ENCODE measurements at places on chromosomes 2 and 18.

GRCh38 chr2:161418715-161419637 lies 2.9 kb downstream of the TBR1 start:
- no peak for DNase-seq

DNA sequence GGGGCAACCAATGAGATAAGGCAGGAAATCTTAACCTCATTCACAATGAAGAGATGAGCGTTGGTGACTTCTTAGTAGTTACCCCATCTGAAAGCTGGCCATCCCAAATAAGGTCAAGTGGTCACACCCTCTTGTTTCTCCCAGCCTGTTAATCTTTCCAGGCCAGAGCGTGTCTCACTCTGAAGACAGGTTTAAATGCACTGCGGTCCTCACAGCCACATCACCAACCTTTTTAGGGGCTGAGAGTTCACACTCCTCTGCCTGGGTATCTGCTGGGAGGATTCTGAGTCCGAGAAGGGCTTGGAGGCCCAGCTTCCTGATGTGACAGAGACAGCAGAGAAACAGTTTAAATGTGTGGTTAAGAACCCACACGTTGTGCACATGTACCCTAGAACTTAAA lies 13.3 kb upstream of the CNGA3 start:
- no peak for DNase-seq

GRCh38 chr2:43798300-43798699 lies 24.5 kb downstream of the DYNC2LI1 start:
- DNase-seq = no peak

DNA sequence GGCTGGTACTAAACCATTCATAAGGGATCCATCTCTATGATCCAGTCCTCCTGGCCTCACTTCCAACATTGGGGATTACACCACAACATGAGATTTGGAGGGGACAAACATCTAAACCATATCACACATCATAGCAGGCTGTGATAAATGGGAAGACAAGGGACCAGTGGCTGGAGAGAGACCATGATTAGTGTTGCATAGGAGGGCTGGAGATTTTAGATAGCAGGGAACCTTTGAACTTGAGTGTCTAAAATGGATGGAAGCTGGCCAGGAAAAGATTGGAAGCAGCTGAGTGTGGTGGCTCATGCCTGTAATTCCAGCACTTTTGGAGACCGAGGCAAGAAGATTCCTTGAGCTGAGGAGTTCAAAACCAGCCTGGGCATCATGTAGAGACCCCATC lies 12.4 kb upstream of the SCG2 start:
- DNase-seq = no peak

- no peak for DNase-seq
Measured at GRCh38 chr18:45448871-45449270, 166.4 kb upstream of the SLC14A2 start.

DNA sequence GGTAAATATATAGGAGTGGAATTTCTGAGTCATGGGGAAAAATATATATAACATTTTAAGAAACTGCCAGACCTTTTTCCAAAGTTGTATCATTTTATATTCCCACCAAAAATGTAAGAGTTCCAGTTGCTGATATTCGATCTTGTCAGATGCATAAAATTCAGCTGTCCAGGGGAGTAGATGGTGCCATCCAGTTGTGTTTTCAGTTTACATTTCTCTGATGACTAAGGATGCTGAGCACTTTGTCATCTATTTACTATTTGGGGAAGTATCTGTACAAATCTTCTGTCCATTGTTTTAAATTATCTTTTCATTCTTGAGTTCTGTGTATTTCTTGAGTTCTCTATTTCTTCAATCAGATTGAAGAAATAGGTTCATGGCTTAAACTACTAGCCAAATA lies 126.1 kb downstream of the RTN4 start:
- DNase-seq = no peak

- DNase-seq = no peak
Measured at GRCh38 chr2:240638512-240639160, 13.4 kb downstream of the GPR35 start.

DNA sequence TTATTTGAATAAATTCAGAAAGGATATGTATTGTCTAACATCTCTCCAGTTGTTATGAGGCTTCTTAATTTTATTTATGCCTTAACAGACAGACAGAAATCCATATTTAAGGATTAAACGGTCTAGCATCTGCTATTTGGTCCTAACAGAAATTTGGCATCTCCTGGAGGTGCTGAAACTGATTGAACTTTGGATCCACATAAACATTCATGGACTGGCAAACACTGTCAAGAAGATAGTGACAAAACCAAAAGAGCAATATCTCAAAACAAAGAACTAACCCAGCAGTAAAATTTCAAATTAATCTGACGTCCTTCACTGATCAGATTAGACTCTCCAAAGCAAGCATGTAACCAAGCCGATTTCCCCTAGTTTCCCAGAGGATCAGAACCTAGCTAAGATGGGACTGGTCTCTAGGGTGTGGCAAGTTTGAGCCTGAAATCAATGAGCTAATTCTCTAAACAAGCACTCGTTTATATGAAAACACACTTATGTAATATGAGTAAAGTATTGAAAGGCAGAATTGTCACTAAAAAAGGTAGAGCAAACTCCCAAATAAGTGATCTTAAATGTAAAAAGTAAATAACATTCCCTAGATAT lies 139.5 kb downstream of the NOL4 start:
- DNase-seq = no peak

- DNase-seq = no peak
Measured at GRCh38 chr2:193895226-193895625, 1700.5 kb upstream of the TMEFF2 start.

DNA sequence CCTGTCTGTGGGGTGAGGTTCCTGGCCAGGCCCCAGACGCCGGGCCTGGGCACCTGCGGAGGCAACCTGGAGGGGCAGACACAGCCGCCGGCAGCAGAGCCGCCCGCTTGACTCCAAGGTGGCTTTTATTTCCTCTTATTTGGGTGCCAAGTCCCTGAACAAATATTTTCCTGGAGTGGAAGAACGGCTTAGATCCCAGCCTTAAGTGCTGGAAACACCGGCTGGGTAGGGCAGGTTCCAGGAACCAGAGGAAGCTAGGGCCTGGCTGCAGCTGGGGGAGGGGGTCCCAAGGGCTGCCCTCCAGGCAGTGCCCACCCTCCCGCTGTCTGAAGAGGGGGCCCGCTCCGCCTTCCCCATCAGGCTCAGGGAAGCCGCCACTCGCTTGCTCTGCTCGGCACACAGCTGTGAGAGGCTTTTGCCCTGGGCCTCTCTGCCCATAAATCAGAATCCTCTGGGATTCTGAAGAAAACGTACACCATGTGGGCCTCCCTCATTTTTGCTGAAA lies 28.2 kb downstream of the SDC1 start:
- DNase-seq = no peak

DNA sequence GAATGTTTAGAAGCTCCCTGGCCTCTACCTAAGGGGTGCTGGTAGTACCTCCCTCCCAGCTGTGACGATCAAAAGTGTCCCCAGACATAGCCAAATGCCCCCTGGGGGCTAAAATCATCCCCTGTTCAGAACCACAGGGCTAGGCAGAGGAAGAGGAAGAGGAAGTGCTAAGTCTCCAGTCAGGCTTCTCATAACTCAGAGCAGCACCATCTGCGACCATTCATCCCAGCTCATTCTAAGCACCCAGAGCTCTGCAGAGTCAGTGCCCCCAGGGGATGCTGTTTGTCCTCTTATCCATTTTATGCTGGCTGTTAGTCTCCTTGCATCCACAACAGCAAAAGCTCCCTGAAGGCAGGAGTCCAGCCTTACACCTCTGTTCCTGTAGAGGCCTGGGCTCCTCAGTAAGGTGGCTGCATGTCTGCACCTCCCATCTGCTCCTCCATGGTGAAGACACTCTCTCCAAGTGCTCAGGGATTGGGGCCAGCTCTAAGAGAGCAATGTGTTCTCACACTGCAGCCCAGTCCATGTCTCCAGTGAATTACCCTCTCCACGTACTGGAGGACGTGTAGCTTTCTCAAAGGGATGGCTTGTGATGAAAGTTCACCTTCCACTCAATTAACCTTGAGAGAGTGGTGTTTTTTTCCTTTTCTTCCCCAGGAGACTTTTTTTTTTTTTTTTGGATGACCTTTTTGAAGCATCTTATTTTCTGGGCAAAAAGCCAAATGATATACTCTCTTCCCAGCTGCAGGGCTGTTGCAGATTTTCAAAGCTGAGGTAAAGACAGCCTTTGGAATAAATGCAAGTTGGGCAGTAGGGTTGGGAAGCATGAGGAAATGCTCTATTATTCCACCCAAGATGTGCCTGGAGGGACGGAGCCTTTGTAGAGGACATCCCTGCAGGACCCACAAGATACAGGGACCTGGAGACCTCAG lies 158.9 kb upstream of the SLC14A2 start:
- DNase-seq = no peak

DNA sequence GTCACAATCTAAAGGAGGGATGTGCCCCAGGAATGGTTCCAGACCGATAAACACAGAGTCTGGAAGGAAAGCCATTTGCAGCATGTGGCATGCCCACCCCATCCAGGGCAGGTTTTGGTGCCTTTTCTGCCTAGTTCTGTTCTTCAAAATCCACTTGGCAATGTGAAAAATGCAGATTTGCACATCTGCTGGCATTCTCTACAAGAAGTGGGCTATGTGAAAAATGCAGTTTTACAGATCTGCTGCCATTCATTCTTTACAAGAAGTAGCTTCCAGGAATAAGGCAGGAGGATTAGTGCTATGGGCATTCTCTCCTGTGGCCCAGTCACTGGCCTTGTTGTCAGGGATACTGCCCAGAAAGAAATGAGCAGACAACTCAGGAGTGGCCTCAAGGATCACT lies 68.1 kb downstream of the C1D start:
- no peak for DNase-seq

DNA sequence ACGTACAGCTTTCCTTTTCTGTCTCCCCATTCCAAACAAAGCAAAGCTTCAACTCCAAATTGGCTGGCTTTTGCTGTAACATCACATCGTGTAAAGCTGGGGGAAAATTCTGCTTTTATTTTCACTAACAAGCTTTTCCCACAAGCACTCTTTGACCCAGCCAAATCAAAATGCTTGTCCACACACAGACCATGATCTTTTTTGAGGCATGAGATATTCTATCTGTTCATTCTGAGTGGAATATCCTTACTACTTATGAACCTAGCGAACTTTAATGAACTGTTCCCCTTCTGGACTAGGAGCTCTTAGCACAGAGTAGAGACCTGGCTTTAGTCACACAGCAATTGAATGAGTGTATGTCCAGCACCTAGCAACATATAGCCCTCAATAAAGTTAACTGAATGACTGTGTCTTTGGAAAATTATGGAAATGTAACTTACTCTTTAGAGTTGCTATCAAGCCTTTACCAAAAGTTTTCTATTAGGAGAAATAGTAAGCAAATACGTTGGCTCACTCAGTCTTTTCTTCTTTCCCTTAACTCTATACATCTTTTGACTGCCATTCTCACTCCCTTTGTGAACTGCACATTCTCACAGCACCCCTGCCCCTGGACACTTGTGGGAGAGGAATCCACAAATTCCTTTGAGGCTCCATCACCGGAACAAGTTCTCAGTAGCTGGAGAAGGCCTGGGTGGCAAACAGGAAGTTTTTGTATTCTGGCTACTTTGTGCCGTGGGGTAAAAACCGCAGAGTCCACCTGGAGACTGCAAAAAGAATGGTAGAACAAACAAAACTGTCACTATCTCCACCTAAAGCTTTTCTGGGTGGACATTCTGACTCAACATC lies 1.3 kb upstream of the UBE2E3 start:
- no peak for DNase-seq

DNA sequence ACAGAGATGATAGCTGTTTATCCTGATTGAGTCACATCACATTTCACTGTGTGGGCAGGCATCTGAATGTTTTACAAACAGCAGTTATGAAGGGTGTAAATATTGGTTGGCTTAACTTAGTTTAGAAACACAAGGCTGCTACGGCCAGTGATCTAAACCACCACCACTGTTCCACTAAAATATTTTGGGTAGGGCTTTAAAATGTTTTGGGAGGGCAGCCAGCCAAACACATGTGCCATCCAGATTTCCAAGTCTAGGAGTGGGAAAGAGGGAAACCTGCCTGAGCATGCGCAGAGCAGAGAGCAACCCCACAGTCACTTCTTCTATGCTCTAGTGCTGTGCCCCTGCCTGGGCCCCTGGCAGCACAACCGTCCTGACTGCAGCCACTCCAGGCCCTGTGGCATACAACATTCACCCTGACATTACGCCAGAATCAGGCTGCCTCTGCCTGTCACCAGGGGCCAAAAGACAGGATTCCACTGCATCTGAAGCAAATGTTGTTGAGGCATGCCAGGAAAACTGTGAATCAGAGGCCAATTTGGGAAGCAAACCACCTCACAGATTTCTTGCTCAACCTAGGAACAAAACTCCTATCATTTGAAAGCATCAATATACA lies 74.8 kb upstream of the COL5A2 start:
- DNase-seq = no peak

DNA sequence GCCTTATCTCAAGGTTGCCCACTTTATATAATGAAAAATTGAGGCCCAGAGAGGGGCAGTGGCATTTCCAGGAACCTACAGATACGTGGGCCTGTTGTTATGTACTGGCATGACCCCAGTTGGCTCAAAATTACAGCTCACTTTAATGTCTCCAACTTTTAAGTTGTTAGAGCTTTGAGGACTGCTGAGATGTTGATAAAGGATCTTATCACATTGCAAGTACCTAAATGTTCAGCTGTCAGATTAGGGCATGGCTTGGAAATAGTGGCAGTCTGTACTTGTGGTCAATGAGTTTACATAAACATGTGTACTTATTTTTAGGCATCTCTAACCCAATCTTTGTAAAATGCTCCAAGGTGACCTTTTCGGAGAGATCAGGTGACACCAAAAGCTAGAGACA lies 14.6 kb downstream of the SLC4A5 start:
- no peak for DNase-seq

- DNase-seq = no peak
Measured at GRCh38 chr2:239539083-239539775, 138.4 kb upstream of the HDAC4 start.

GRCh38 chr2:134648586-134648985 lies 70.2 kb downstream of the TMEM163 start:
- no peak for DNase-seq

DNA sequence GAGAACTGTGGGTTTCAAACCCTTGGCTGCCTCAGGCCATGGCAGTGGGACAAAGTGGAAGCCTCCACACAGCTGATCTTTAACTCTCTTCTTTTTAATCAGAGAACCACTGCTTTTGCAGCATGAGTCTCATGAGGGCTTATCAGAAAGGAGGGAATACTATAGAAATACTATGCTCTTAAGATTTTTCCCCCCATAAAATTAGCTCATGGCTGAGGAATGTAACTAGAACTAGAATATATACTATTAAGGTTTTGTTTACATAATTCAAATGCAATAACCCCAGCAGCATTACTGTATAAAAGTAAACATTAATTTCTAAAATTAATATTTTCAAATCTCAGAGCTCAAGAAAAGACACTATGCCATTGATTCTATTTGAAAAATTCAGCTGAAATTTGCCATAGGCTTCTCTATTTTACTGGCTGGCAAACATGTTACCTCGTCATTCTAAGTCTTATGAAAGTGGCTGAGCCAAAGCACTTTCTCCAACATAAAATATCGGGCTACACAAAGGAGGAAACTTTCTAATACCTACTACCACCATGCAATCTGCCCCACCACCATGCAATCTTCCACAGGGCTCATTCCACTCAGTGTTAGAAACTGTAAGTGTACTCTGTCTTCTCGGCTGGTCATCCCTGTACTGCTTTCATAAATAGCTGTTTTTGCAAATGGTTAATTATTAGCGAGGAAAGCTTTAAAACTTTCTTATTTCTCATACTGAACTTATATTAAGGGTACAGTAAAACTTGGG lies 42.5 kb downstream of the WDR35 start:
- DNase-seq = no peak

- no peak for DNase-seq
Measured at GRCh38 chr2:132915812-132916549, 246.0 kb upstream of the LYPD1 start.

Measured in CD4-positive, alpha-beta T cell treated with Interleukin-17A for 4 hours (primary cell).